Aorta (tissue), 5 donors: ENCODE measurements at places on chromosomes 6 and 20.

- DNase-seq, result no peak
These were observed 44.1 kb downstream of the SAMD3 start for GRCh38 chr6:130178692-130179091.

GRCh38 chr6:131911951-131912350, 39.2 kb downstream of the CCN2 start:
- no peak for DNase-seq

- no peak for DNase-seq
These were observed 84.4 kb upstream of the HDAC2 start for GRCh38 chr6:114055349-114055748.

DNA sequence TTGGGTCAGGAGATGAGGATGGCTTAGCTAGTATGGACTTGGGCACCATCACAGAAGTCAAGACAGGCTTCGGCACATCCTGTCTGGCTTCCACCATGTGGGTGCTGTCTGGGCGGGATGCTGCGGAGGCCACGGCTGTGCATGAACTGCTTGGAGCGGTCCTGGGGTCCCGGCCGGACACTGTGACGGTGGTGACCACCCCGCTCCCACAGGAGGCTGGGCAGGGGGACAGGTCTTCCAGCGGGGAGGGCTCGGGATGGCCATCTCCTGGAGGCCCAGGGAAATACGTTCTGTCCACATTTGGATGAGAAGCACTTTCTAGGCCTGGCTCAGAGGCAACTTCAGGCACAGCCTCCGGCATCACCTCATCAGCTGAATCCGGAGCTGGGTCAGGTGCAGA, 32.1 kb upstream of the TCFL5 start:
- no peak for DNase-seq

GRCh38 chr6:95117236-95117635, 460.1 kb upstream of the MANEA start:
- no peak for DNase-seq

GRCh38 chr6:116267836-116268588, 11.7 kb downstream of the TSPYL1 start:
- no peak for DNase-seq
